ENCODE measurements at places on chromosomes 6 and 20.

DNA sequence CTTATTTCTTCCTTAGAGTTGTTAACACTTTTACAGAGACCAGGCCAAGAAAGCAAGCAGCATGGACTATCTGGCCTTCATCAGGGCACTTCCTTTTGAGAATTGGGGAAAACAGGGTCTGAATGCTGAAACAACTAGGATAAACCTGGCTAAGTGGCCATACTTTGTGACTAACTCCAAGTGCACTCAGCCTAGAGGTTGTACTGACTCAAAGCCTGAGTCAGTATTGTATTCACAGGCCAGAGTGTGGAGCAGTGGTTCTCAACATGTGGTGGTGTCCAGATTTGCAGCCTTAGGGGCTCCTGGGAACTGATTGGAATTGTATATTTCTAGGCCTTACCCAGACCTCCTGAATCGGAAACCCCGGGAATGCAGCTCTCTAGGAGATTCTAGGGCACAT lies 20.1 kb downstream of the SEC23B start:
- DNase-seq, result no peak

GRCh38 chr6:136736281-136736960 lies 55.9 kb downstream of the MAP3K5 start:
- no peak for DNase-seq

GRCh38 chr6:131390322-131390721 lies 182.7 kb upstream of the ARG1 start:
- no peak for DNase-seq

GRCh38 chr6:9830808-9831207 lies 584.1 kb downstream of the TFAP2A start:
- no peak for DNase-seq

GRCh38 chr6:33277663-33278391 lies 904 bp downstream of the B3GALT4 start:
- peak; percentile 38 for DNase-seq

- DNase-seq, result no peak
Observed at GRCh38 chr6:3226481-3227362, 731 bp downstream of the TUBB2B start.

- DNase-seq, result no peak
Observed at GRCh38 chr6:12506159-12506558, 210.4 kb upstream of the PHACTR1 start.

DNA sequence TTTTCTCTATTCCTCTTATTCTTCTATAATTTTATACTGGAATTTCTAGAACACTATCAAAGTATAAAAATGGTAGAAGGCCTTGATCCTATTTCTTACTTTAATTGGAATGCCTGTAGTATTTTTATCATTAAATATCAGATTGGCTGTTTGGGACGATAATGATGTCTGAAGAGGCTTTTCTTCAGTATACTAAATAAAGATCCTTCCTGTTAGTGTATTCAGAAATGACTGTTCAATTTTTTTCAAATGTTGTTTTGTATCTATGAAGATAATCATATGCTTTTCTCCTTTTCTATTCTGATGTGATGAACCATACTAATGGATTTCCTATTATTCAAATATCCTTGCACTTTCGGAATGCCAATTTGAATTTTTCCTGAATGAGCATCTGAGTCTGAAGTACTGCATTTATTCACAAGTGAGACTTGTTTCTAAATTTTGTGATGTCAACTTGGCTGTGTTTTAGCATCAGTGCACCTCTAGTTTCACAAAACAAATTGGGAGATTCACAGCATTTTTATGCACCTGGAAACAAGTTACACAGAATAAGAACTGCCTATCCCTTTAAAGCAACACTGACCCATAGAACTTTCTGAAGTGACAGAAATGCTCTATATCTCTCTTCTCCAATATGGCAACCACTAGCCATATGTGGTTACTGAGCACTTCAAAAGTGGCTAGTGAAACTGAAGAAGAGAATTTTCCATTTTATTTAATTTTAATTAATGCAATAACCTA lies 71.6 kb upstream of the PRND start:
- no peak for DNase-seq
